ENCODE measurements at places on chromosomes 1 and 21. TPM values are rescaled to one million over a fixed set of nuclear protein-coding genes. Genes with fewer than 3 reads are reported as not detected.

The SLAMF9 gene
- not detected for total RNA-seq

The NUDT17 gene
- total RNA-seq: 2.4 TPM

The NFIA gene
- total RNA-seq: 12.4 TPM

The DEPDC1 gene
- 39.3 TPM for total RNA-seq

The TRIM17 gene
- total RNA-seq: not detected

All from dermis blood vessel endothelial cell (primary cell).